Large intestine (tissue), 12 donors: ENCODE measurements at places on chromosomes 16 and 17. TPM values are rescaled to one million over a fixed set of nuclear protein-coding genes. Genes with fewer than 3 reads are reported as not detected.

The ASPHD1 gene
- polyA plus RNA-seq = 15.0 TPM

The SLC22A31 gene
- 8.8 TPM for polyA plus RNA-seq

The ZNF778 gene
- polyA plus RNA-seq = 4.3 TPM

The ZNF629 gene
- polyA plus RNA-seq = 15.4 TPM

The ABCC12 gene
- not detected for polyA plus RNA-seq

The WNT3 gene
- polyA plus RNA-seq = 9.3 TPM

The SLC13A5 gene
- 1.9 TPM for polyA plus RNA-seq

The ADORA2B gene
- 4.4 TPM for polyA plus RNA-seq

The NACA2 gene
- polyA plus RNA-seq = 0.81 TPM

The MMP28 gene
- polyA plus RNA-seq = 7.5 TPM

The CBLN1 gene
- polyA plus RNA-seq = 1.8 TPM

The HSD17B1 gene
- 2.1 TPM for polyA plus RNA-seq

The SLC38A8 gene
- polyA plus RNA-seq = 0.12 TPM

The IGF2BP1 gene
- 30.7 TPM for polyA plus RNA-seq

The TNFRSF17 gene
- polyA plus RNA-seq = not detected

The GGT6 gene
- polyA plus RNA-seq = 2.7 TPM

The ABCC6 gene
- 88.3 TPM for polyA plus RNA-seq

The GRAP gene
- 2.9 TPM for polyA plus RNA-seq

The DNASE1L2 gene
- 0.91 TPM for polyA plus RNA-seq

The HOXB3 gene
- 30.8 TPM for polyA plus RNA-seq

The TMEM114 gene
- polyA plus RNA-seq = 0.49 TPM

The KRT222 gene
- 2.0 TPM for polyA plus RNA-seq

The NME2 gene
- polyA plus RNA-seq = 386 TPM
